IPS-NIHi11 (cell line): ENCODE measurements at places on chromosomes 5 and 9.

GRCh38 chr9:117434566-117434965, 19.7 kb upstream of the ASTN2 start:
- peak; percentile 50 for DNase-seq

DNA sequence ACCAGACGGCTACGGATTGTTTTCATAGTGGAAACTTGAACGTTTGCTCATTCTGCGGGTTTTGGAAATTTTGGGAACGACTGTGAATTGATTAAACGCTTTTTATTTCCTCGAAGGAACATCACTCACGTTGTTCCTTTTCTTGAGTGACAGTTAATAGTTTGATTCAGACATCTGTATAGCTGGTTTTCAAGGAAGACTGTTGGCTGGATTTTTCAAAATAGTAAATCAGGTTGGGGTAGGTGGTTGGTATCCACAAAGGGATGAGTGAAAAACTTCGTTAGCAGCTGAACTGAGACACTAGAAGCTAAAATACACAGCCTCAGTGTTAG, 1.1 kb downstream of the TGFBR1 start:
- no peak for DNase-seq

- DNase-seq = no peak
These were observed 88.2 kb downstream of the UBE2R2 start for GRCh38 chr9:33905137-33905536.

GRCh38 chr5:142644127-142644526, 41.8 kb downstream of the FGF1 start:
- DNase-seq = no peak

DNA sequence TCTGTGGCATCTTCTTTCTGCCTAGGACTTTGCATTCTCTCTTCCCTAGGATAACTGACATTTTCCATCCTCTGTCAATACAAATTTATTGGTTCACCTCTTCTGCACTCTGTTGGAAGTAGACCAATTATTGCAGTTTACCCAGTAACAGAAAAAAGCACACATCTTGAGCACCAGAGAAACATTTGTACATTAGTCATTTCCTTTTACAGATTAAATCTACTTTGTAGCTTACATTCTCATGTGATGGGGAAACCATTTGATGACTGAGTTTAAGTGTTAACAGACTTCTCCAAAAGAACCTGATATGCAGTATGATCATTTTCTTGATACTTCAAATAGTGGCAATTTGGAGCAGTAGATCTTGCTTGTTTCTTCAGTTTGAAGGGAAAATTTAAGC, 1098.8 kb downstream of the DTWD2 start:
- no peak for DNase-seq
